ENCODE measurements at places on chromosomes 16 and 17.
A peak's percentile ranks its signal among the peaks of the same experiment; 100 is the strongest.

- ATAC-seq = no peak
Observed at GRCh38 chr17:7313088-7313889, 1.9 kb downstream of the GPS2 start.

GRCh38 chr17:511833-512251, 159.2 kb upstream of the RPH3AL start:
- ATAC-seq = no peak

DNA sequence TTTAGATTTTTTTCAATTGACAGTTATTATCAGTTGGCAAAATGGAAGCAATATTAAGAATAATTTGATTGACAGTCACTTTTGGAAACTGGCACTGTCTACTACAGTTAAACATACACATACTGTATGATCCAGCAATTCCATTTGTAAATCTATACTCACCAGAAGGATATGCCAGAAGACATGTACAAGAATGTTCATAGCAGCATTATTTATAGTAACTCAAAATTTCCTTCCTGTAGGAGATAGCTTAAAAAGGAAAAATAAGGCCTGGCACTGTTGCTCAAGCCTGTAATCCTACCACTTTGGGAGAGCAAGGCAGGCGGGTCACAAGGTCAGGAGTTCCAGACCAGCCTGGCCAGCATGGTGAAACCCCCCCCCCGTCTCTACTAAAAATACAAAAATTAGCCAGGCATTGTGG, 89.3 kb downstream of the VMP1 start:
- no peak for ATAC-seq

DNA sequence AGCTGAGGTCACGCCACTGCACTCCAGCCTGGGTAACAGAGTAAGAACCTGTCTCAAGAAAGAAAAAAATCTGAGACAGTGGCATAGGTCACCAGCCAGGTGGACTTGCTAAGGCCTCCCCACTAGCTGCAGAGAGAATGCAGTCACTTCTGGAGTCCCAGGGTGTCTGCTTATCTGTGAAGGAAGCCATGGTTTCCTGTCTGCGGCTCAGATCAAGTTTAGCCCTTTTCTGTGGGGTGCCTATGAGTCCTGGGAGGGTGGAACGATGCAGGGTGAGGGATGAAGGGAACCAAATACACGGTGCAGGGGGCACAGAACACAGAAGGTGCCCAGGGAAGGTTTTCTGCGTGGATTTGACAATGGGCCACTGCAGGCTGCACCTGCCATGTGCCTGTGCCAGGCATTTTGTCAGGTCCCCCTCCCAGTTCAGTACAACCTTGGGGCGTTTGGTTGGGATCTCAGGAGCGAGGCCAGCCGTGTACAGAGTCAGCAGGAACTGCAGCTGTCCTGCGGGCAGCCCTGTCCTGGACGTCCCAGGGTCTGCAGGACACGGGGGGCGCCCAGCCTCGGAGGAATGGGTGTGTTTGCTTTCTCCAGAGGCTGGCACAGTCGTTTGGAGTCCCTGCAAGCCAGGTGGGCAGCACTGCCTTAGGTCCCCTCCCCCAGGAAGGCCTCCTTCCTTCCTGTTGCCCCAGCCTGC, 41.8 kb downstream of the RAB11FIP4 start:
- ATAC-seq = no peak

- ATAC-seq = no peak
Observed at GRCh38 chr16:69724981-69725479, 1.3 kb downstream of the NQO1 start.

- no peak for ATAC-seq
Observed at GRCh38 chr16:49338611-49339265, 34.9 kb upstream of the C16orf78 start.

DNA sequence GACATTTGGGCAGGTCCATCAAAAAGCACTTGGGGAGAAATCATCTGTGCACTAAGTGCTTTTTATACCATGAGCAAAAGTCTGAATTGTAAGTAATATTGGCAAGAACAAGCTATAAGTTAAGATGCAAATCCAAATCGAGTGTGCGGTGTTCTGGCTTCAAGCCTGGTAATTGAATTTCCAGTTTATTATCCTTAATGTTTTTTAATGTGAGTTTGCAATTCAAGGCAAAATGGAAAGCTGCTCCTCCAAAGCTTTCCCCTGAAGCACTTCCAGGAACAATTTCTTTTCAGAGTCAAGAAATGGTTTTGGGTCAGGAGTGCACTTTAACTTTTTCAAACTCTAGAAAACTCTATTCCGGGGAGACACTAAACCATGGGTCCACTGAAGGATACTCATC, 445.7 kb downstream of the TOX3 start:
- no peak for ATAC-seq

DNA sequence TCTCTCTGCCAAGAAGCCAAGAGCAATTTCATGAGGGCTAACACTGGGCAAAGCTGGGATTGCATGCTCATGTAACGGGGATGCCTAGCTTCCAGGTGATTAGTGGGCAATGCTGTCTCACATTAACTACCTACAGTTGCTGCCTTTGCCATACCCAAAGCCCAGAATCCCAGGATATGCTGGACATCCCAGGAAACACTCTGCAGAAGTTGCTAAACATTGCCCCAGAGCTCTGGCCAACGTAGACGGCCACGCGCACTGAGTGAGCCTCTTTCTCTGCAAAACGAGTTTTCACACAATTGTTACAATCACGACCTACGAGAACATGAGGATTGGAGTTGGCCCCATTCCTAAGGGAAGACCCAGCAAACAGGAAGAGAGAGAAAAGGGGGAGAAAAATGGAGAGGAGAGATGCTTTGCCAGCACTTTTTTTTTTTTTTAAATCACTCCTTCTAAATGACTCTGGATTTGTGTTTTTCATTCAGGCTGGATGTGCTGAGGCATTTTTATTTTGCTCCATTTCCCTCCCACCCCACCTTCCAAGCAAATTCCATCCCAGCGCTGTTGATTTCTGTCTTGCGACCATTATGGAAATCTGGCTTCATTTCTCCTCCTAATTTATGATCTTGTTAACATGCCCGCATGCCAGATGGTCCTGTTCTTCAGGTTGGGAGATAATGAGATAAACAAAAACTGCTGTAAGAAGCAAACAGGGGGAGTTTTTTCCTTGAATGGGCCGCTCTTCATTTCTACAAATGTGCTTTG, 112.8 kb upstream of the DNAH9 start:
- no peak for ATAC-seq

GRCh38 chr17:78819806-78820792, 20.5 kb downstream of the USP36 start:
- ATAC-seq = peak; percentile 29

GRCh38 chr17:33209671-33210070, 83.4 kb downstream of the ASIC2 start:
- ATAC-seq = no peak

GRCh38 chr16:2779978-2780898, 3.2 kb upstream of the ELOB start:
- no peak for ATAC-seq

- no peak for ATAC-seq
Observed at GRCh38 chr16:12964461-12964860, 63.1 kb downstream of the SHISA9 start.

GRCh38 chr16:8742068-8742467, 55.4 kb downstream of the TMEM186 start:
- no peak for ATAC-seq

- ATAC-seq = no peak
Observed at GRCh38 chr17:67659028-67659427, 58.7 kb upstream of the NOL11 start.

- ATAC-seq = no peak
Observed at GRCh38 chr17:76474894-76475293, 7.5 kb downstream of the AANAT start.

DNA sequence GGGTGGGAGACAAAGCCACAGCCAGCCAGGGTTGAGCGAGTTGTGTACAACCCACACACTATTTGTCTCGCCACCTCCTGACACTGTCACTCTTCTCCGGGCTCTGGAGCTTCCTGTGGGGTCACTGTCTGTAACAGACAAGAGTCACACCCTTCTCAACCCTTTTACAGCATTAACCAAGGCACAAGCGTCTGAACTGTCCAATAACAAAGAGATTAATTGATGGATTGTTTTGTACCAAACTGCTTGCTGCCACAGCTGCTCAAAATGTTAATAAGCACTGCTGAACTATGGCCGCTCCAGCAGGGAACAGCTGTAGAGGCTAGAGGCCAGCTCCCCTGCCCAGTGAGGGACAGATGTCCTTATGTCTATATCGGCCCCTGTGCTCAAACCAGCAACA, 25.2 kb upstream of the HYDIN start:
- ATAC-seq = no peak

GRCh38 chr17:57864273-57864672, 14.4 kb upstream of the MRPS23 start:
- no peak for ATAC-seq

GRCh38 chr17:80729761-80730160, 185.1 kb downstream of the RPTOR start:
- no peak for ATAC-seq

DNA sequence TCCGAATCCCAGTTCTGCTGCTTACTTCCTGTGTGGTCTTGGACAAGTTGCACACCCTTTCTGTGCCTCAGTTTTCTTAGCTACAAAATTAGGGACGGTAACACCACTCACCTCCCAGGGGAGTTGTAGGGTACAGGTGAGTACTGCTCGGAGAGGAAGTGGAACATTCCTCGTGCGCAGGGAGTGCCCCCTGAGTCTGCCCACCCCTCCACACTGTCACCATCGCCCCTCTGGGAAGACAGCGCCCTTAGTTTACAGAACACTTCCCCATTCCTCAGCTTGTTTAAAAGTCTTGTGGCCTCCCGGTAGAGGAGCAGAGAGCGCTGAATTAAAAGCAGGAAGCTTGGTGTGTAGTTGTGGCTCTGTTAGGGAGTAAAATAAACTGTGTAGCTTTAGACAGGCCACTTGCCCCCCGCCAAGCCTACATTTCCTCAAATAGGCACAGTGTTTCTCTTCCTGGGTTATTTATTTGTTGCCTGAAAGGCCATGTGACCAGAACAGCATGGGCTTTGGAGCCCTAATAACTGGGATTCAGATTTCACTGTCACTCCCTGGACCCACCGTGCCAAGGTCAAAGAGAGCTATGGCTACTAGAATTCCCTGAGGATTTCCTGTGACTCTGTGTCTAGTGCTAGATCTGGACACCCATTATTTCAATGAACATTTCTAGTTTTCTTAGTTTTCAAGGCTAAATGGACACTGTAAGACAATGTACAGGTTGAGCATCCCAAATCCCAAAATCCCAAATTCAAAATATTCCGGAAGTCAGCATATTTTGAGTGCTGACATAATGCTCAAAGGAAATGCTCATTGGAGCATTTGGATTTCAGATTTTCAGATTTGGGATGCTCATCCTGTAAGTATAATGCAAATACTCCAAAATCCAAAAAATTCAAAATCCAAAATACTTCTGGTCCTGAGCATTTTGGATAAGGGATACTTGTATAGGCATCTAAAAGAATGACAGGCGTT, 372.5 kb downstream of the SNX29 start:
- ATAC-seq = no peak

DNA sequence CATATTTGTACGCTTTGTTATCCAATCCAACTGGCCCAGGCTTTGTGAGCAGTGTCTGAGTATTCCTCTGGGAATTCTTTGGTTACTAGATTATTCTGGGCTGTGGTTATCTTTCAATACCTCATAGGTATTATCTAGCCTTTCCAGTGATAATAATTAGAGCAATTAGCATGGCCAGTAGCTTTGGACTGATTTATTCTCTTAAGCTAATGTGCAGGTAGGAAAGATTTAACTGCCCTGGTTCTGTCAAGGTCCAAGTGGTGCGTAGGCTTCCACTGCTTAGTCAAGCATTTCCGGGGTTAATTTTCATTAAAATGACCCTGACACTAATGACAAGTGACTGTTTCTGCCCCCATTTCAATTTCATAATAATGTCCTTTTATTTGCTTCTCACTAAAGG, 54.2 kb upstream of the PMFBP1 start:
- ATAC-seq = no peak

GRCh38 chr16:86605950-86606349, 27.6 kb downstream of the FOXL1 start:
- no peak for ATAC-seq

GRCh38 chr17:29124925-29125273, 55.3 kb downstream of the MYO18A start:
- ATAC-seq = no peak

- no peak for ATAC-seq
Observed at GRCh38 chr16:5003211-5003610, 30.5 kb downstream of the NAGPA start.

DNA sequence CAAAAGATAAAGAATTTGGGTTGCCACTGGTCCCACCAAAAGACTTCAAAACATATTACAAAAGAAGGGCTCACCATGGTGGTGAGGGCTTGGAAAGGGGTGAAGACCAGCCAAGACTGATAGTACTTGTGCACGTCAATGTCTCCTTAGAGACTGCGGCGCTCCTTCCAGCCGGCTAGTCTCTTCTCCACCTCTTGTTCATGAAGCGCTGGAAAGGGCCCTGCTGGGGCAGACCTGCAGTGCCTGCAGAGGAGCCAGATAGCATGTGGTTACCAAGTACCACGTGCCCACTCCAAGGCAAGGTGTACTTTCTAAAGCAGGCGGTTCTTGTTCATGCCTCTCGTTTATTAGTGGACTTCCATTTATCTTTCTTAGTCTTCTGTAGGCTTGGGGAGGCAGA, 92.7 kb upstream of the FAM20A start:
- ATAC-seq = no peak

- no peak for ATAC-seq
Observed at GRCh38 chr16:25094596-25094995, 16.9 kb upstream of the LCMT1 start.

DNA sequence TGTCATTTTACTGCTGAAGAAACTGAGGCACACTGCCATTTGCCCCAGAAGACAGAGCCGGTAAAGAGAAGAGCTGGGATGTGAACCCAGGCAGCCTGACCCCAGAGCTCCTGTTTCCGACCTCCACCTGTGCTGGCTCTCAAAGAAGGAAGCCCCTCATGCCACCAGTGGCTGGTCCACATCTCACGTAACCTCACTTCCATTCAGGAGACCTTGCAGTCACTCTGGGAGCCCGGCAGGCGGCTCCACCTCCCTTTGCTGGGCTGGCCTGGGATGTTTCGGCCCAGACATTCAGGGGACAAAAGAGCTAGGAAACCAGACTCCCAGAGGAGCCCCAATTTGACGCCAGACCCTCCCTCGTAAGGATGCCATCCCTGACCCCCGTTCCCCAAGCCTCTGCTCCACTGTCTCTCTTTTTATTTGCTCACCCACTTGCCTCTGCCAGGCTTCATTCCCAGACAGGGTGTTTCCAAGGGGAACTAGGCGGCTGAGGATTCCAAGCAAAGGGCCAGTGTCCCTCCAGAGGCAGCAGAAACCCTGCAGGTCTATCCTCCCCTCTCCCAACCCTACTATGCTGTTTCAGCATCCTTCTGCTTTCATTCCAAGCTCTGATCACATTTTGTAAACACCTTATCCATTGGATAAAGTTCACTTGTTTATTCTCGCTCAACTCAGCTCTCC, 2.8 kb downstream of the TAF1C start:
- no peak for ATAC-seq

Measured in gastroesophageal sphincter (tissue), 4 donors.